ENCODE measurements at places on chromosomes 12 and 14.

GRCh38 chr12:47882781-47883546, 21.8 kb downstream of the VDR start:
- no peak for DNase-seq

- no peak for DNase-seq
These were observed 32.1 kb downstream of the BAZ1A start for GRCh38 chr14:34843011-34843554.

DNA sequence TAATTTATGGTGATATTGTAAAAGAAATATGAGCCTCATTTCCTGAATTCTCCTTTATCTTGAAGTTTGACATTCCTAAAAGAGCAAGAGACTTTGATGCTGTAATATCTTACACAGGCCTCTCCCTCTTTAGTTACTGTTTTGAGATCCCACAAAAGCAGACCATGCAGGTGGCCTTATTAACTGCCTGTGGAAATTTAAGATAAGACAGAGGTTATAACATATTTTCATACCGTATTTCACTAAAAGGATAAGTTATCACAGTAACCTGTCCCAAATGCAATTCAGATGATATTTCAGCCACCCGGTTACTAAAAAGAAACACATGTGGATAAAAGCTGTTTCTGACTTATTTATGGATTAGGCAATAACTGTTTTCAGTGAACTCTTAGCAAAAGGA, 150.1 kb downstream of the NAV3 start:
- DNase-seq, result no peak

DNA sequence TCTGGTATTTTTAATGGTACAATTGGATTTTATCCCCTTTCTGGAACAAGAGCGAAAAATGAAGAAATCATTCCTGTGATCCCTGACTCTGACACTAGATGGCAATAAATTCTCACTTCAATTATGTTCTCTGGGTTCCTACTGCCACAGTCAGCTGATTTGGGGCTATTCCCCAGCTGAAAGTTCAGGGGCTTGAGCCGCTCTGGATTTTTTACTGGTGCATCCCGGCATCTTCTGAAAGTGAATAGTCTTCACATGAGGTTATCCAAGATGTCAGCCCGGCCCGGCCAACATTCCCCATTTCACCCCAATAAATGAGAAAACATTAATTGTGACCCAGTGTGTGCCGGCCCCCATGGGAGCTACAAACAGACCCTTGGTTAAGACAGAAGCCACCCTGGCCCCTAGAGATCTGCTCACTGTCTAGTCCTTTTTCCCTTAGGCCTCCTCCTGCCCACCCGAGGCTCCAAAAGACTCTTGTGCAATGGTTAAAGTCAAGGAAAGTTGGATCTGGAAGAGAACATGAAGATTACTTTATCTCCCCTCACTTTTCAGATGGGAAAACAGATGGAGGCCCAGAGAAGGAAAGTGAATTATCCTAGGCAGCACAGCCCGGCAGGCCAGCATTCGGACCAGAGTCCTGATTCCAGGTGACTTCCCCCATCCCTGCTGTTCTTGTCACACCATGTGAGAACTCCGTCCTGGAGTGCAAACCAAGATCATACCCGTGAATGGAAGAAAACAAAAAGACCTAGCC, 20.8 kb downstream of the CKAP4 start:
- peak; percentile 10 for DNase-seq

GRCh38 chr14:85537526-85537925, 7.6 kb downstream of the FLRT2 start:
- no peak for DNase-seq

GRCh38 chr12:29164477-29165393, 15.7 kb downstream of the FAR2 start:
- no peak for DNase-seq

- no peak for DNase-seq
These were observed 81.5 kb downstream of the RFLNA start for GRCh38 chr12:124376435-124376834.

DNA sequence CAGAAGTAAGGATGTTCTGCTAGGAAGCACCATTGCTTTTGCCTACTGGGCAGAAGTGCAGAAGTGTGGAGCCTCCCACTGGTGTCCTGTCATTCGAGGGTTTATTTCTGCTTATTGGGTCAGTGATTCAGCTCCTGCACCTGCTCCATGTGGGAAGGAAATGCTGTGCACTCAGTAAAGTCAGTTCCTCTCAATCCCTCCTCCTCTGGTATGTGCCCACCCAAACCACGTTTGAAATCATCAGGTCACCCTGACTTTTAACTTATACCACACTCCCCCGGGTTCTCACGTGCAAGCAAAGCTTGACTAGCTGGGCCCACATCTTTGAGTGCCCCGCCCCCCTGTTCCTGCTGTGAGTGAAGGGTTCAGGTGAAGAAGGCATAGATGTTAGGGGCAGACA, 223.7 kb downstream of the CHST11 start:
- DNase-seq, result peak; percentile 31

- DNase-seq, result no peak
These were observed 571 bp downstream of the CPNE6 start for GRCh38 chr14:24071836-24072430.

DNA sequence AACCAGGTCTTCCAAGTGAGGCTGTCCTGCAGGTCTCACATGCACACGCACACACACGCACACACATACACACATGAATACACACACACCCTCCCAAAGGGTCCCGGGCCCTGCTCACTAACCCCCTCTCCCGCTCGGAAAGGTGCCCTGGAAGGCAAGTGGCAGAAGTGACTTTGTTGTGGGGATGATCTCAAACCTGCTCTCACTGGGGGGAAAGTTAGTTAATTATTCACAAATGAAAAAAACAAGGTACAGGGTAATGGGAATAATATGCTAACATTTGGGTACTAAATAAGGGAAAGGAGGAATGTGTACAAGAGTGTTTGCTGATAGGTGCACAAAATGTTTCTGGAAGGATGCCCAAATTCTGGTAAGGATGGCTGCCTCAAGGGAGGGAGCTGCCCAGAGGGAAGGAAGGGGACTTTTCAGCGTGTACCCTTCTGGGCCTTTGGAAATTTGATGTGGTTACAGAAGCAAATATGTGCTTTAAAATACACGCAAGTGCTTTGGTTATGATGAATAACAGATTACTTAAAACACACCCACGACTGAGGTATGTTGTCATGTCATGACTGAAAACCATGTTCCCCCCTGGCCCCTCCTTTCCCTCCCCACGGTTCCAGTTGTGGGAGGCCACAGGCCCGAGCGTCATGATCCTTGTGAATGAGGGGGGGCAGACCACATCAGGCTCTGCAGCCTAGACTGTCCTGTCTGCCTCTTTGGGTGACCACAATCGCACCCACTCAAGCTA, 43.3 kb upstream of the PLEKHG6 start:
- no peak for DNase-seq

DNA sequence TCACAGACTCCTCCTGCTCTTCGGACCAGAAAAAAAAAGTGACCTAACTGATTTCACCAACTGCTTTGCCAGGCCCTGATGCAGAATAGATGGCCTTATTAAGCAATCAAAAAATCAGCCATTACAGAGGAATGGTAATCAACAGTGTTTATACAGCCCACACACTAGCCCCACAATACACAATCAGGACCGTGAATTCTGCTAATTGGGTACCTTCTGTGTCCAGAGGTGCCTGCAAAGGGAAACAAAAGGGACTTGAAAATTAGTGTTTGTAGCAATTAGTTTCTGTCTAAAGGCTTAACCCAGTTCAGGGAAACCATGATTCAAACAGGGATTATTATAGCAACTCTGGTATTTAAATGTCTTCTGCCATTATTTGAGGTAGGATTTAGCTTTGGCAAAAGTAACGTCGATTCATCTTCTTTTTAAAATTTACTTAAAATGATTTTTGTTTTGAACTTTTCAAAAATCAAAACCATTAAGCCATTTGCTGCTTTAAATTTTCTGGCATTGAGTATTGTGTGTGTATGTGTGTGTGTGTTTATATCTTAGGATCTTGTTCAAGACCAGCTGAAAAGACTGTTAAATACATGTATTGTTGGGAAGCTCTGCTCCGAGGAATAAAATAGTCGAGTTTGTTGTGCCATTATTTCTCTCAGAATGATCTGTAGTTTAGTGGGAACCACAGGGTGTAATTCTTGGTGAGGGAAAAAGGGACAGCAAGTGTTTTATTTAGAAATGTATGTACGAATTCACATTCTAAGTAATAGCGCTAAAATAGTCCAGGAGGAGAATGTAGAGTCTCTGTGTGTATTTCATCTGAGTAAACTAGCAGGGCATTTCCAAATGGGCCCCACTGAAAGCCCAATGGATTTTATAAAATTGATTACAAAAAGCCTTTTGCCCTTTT, 156.1 kb downstream of the PTCSC3 start:
- no peak for DNase-seq

DNA sequence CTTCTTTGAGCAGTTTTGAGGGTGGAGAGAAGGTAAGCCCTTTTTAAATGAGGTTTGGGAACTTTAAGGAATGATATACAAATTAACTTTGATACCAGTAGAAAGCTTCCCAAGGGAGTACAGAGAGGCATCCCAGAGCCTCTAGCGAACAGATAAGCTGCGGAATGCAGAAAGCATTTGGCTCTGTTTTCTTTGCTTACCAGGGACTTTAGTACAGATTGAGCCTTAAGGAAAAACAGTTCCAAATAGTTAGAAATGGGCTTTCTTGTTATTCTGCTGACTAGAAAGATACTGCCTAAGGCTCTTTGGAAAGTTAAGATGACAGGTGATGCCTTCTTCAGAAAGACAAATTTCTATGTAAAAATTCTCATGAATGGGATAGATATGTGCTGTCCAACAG, 261.7 kb upstream of the FOXN3 start:
- no peak for DNase-seq

GRCh38 chr12:29211696-29212095, 62.6 kb downstream of the FAR2 start:
- DNase-seq, result no peak

DNA sequence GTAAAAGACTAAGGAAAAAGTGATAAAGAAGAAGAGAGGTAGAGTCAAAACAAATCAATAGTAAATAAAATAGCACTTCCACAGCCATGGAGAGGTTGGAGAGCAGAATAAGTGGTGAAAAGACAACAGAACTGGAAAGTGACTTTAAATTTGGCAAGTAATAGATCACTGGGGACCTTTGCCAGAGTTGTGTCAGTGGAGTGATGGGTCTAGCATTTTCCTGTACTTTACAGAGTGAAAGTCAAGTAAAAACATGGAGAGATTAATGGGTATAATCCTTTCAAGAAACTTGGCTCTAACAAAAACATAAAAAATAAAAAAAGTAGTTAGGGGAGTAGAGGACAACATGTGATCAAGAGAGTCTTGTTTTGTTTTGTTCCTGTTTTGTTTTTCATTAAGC, 502.2 kb upstream of the RPL10L start:
- no peak for DNase-seq

DNA sequence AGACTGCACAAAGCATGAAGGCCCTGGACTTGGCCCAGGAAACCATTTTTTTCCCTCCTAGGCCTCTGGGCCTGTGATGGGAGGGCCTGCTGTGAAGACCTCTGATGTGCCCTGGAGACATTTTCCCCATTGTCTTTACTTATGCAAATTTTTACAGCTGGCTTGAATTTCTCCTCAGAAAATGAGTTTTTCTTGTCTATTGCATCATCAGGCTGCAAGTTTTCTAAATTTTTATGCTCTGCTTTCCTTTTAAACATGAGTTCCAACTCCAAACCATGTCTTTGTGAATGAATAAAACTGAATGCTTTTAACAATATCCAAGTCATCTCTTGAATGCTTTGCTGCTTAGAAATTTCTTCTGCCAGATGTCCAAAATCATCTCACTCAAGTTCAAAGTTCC, 43.7 kb upstream of the TRHDE start:
- DNase-seq, result no peak

DNA sequence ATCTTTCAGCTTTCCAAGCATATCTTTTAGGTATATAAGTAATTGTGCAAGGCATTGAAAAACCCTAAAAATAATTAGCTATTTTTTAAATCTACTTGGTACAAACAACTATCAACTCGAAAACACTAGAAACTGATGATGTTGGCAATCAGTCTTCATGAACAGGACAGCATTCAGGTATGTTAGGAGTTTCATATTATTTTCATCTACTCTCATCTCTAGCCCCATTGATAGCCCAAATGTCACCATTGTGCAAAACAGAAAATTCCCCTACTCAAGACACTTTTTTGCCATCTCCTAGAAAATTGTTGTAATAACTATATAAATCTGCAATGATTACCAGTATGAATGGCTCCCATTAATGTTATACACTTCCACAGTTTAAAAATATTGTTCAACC, 144.5 kb upstream of the KRAS start:
- no peak for DNase-seq

- DNase-seq, result no peak
These were observed 211.1 kb upstream of the TBX3 start for GRCh38 chr12:114895081-114895480.

- no peak for DNase-seq
These were observed 37.9 kb downstream of the AKAP6 start for GRCh38 chr14:32366986-32367385.

GRCh38 chr14:50311972-50312733, at the start of the genes DMAC2L and L2HGDH:
Gene DMAC2L (plus strand): TSS chr14:50312324. CDS start chr14:50321488, 9,164 bp downstream.
Gene L2HGDH (minus strand): TSS chr14:50312229. CDS start chr14:50312150, 79 bp downstream.
- peak; percentile 90 for DNase-seq

- no peak for DNase-seq
These were observed 13.0 kb downstream of the ERG28 start for GRCh38 chr14:75647640-75648039.

- no peak for DNase-seq
These were observed 133.1 kb downstream of the SLC5A8 start for GRCh38 chr12:101076921-101077320.

DNA sequence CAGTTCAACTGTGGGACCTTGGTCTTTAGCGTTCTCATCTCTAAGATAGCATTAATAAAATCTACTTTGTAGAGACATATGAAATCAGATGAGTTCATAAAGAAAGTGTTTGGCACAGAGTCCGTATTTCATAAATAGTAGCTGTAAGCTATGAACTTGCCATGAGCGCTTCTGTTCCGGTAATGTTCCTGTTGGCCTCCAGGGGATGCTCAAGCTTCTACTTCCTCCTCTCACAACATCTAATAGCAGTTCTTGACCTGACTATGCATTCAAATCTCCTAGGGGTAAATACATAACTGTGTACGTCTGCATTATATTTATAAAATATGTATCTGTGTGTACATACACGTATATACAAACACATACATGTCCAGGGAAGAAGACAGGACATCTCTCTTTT, 288.2 kb upstream of the TMPO start:
- no peak for DNase-seq

- no peak for DNase-seq
These were observed 68.5 kb downstream of the DAO start for GRCh38 chr12:108948367-108948766.

GRCh38 chr12:15859116-15859515, 23.1 kb upstream of the STRAP start:
- DNase-seq, result no peak

DNA sequence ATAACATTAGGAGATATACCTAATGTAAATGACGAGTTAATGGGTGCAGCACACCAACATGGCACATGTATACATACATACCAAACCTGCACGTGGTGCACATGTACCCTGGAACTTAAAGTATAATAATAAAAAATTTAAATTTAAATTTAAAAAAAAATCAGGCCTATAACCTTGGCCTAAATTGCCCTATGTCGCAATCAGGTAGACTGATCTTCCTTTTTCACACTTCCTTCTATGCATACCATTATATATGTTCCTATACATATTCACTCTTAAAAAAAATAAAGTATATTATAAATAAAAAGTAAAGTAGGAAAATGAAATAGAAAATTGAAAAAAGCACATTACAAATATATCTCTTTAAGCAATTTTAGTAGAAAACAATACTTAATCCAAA, 117.7 kb upstream of the GARIN2 start:
- no peak for DNase-seq

GRCh38 chr12:15356951-15357364, 34.6 kb downstream of the PTPRO start:
- DNase-seq, result no peak

GRCh38 chr12:19517583-19517982, 78.3 kb downstream of the AEBP2 start:
- no peak for DNase-seq

- DNase-seq, result no peak
These were observed 399.4 kb downstream of the C12orf75 start for GRCh38 chr12:105729926-105730325.
